ENCODE measurements at places on chromosomes 12 and 14.
A peak's percentile ranks its signal among the peaks of the same experiment; 100 is the strongest.

DNA sequence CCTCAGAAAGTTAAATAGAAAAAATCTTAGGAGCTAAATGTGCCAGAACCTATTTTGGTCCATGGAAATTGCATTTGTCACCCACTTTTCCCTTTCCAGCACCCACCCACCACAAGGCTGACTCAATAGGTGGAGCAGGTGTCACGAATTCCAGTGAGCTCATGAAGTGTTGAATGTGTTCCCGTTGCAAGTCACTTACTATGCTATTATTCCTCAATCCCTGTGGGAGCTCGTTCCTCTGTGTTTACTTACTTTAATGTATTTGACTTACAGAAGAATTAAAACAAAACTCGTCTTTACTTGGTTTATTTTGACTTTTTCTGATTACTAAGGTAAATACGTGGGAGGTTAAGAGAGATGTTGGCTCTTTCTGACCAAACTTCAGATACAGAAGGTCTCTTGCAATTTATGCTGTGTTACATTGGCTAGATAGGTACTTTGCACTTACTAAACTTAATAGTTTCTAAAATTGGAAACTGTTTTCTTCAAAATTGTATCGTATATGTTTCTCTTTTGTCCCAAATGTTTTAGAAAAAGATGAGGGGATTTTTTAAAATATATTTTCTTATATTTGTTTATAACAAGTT is 269.4 kb upstream of the NOVA1 start:
- DNase-seq: no peak

DNA sequence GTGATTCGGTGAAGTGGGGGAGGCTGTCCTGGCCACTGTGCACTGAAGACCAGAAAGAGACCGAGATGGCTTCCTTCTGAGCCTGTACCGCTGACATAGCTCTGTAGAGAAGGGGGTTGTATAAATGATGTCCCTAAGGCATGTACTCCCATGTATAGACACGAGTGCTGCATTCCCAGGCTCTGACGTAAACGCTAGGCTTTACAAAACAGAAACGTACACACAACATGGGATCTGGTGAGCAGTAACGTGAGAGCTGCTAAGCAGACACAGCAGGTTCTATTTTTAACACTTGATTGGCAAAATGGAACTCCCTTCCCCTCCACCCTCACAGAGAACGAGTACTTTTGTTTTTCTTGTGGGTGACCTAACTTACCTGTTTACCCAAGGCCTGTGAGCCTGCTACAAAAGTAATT is 35.9 kb downstream of the ACADS start:
- DNase-seq: no peak

GRCh38 chr12:50249464-50250182 is 33.7 kb downstream of the LIMA1 start:
- DNase-seq: no peak

DNA sequence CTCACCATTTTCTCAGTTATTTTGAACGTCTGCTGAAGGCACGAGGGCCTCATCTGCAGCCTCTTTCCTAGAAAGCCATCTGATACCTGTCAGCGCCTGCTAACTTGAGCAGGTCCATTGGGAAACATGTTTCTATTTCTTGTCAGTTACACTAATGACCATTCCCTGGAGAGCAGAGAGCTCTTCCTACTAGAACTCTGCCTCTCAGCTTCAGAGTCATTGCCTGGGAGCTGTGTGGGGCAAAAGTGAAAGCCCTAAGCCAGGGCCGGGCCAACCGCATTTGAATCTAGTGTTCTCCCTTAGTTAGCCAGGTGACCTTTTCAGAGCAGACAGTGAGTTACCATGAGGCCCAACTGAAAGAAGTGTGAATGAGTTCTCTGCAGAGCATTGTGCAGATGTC is 135.8 kb downstream of the EML1 start:
- no peak for DNase-seq

DNA sequence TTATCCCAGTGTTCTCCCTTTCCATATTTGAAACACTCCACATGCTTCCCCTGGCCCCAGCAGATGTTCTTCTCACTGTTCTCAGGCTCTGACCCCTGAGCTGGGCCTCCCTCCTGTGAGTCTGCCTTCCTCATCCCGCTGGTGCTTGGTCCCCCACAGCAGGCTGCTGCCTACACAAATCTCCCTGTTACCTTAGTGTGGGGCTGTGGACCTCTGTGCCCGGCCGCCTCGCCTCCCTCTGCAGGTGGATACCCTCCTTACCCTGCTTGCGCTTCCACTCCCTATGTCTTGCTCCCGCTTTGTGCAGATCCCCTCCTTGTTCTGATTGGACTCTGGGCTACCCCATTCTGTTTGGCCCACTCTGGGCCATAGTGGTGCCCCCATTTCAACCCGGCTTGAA is 6.9 kb downstream of the DERA start:
- DNase-seq: no peak

DNA sequence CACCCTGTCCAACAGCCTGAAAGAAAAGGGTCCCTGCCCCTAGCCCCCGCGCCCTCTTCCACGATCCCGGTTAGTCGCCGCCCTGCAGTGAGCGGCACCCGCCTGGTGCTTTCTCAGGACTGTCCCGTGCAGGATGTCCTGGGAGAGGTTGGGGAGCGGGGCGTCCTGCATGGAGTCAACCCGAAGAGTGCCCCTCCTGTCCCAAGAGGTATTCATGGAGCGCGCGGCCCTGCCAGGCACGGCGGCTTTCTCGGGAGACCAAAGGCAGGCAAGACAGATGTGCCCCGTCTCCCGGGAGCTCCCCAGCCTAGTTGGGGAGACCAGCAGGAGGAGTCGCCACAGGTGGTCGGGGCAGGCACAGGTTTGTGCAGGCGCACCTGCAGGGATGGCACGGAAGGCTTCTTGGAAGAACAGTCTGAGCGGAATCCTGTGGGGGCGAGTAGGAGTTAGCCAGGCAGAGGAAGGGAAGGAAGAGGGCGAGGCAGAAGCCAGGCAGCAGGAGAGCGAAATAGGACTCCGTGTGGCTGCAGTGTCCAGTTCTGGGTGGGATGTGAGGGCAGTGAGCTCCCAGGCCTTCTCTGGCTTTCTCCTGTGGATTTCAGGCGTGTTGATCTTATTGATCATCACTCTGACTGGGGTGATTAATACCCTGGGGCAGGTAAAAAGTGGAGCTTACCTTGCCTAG is 723 bp downstream of the SIVA1 start:
- no peak for DNase-seq

DNA sequence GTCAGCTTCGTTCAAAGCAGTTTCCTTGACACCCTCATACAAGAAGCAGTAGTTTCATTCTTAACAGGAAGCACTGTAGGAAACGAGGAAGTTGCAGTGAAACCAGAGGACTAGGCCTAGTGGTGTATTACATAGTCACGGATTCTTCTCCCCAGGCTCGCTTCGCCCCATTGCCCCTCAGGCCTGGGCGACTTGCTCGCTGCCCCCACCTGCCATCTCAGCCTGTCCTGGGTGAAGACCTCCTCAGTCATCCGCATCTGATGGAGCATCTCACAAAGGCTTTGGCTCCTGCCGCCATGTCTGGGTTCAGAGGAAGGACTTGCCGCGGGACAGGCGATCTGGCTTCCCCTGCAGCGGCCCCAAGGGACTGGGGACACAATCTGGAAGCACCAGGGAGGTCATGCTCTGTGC is 93.5 kb downstream of the LMNTD1 start:
- DNase-seq: no peak

- no peak for DNase-seq
Observed at GRCh38 chr14:20372796-20373195, 29.4 kb downstream of the PARP2 start.

DNA sequence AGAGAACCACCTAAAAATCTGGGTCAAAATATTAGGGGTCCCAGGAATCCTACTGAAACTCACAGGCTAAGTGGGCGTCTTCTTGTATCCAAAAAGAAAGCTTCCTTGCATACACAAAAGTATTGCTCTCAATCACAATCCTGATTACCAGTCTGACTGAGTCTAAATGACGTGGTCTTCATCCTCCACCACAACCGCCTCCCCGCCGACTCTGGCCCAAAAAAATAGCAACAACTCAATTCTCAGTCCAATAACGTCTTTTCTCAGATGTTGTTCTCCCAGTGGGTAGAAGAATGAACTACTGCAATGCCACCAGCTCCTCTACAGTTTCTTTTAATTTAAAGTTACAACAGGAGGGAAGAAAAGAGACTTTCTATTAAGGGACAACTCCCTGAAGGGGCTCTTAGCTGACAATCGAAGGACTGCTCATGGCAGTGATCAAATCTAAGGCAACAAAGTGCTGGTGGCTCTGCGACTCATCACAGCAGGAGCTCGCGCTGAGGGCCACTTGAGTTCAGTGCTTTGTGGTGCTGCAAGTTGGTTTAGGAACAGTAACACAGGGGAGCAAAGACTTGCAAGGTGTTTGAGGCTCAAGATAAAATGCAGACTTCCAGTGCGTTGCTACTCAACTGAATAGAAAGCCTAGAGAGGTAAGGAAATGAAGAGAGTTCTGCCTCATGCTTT is 394.1 kb downstream of the BCAT1 start:
- no peak for DNase-seq

DNA sequence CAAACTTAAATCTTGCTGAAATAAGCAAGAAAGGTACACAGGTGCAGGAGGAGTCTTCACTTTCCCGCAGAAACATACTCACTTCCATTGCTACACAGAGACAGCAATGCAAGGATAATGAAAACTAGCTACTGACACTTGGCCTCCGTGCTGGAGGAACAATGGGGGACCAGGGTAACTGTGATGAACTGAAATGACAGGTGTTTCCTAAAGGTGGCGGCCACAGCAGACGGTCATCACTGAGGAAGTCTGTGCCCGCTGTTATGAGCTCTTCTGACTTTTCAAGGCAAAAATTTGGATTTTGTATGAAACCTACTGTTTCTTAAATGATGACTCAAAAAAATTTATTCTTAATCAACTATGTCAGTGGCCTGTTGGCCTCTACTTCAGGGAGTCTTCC is 189.4 kb downstream of the CACNA1C start:
- no peak for DNase-seq

- DNase-seq: peak; percentile 63
Observed at GRCh38 chr14:81990312-81990761, 456.7 kb upstream of the SEL1L start.

DNA sequence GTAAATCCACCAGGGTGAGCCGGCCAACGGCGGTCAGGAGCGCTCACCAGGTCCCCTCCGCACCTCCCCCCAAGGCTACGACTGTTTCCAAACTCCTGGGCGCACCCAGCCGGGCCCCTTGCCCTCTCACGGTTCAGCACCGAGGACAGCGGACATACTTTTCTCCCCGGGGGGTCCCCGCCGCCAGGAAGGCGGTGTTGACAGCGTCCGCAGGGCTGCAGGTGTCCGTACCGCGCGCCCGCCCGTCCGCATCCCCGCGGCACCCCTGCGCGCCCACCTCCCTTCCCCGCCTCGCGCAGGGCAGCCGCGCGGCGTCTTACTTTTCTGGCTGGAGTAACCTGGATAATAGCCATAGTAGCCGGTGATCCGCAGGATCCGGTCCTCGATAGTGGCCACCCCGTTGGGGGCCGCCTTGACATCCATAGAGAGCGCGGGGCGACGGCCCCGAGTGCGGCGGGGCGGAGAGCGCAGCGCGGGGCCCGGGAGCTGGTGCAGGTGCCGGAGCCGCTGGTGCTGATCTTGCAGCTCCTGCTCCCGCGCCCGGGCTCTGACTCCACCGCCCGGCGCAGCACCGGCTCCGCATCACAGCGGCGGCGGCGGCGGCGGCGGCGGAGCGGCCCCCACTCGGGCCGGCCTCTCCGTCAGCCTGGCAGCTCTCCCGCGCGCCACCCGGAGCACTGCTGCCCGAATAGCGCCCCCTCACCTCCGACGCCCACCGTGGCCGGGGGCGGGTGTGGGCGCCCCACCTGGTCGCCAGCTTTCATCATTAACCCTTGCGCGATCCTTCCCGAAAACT is at the start of gene SLC35F4:
Gene SLC35F4, minus strand, starts transcription at position 690 of the 796 bp plus-strand sequence.
- DNase-seq: peak; percentile 42

- DNase-seq: no peak
Observed at GRCh38 chr12:41013881-41014642, 174.1 kb upstream of the PDZRN4 start.

DNA sequence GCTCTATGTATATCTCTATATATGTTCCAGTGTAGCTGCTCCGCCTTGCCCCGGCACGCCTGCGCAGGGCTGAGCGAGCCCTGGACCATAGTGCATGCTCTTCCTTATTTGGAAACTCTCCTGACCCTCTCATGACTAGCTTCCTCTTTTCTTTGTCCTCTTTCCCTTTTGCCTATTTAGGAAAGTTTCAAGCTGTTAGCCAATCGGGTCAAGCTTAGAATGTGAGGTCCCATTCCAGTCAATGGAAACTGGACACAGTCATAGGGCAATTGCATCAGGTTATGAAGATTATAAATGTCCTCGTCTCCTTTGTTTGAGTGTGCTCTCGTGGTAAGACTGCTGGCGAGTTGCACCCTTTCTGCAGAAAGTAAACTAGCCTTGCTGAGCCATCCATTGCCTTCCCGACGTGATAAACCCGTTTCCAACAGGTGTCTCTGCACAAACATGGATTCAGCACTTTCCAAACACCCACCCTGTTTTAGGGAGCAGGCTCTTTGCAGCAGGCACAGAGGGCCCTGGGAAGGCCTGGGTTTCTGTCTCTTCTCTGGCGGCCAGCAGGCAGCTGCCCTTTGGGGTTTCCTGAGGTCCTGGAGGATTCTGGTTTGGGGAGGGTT is 30.9 kb downstream of the CCDC92 start:
- DNase-seq: no peak

DNA sequence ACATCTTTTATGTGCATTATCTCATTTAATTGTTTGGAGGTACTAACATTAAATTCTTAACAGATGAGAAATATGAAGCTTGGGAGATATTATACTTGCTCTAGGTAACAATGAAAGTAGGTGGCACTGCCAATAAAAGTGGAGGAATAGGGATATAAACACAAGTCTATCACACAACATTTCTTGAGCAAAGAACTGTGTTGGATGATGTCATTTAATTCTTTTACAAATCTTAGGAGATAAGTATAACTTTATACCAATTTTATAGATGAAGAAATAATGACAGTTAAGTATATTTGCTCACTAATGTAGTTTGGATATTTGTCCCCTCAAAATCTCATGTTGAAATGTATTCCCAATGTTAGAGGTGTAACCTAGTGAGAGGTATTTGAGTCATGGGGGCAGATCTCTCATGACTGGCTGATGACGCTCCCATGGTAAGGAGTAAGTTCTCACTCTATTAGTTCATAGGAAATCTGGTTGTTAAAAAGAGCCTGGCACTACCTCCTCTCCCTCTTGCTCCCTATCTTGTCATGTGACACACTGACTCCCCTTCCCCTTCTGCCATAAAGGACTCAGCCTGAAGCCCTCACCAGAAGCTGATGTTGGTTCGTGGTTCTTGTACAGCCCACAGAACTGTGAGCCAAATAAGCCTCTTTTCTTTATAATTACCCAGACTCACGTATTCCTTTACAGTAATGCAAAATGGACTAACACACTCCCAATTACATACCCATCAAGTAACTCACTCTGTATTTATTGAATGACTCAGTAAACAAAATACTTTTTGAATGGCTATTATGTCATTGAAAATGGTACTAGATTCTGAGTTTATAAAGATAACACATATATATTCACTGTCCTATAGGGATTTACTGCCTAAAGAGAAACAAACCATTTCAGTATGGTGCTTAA is 146.8 kb upstream of the KITLG start:
- no peak for DNase-seq

DNA sequence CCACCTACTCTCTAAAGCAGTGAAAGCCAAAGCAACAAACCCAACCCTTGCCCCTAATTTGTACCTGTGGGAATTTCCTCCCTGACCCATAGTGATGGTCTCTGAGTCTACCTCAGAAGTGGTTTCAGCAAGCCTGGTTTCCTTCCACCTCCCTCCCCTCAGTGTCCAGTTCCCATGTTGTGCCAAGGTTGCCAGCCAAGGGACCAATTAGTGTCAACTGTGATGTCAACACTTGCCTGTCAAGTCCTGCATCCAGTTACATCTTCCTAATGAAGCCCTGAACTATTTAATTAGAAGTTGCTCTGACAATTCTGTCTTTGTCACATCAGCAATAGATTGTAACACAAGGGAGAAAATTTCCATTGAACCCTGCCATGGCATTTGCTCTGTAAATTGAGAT is 194.4 kb upstream of the CCDC196 start:
- no peak for DNase-seq
